ENCODE measurements at places on chromosomes 7 and 10.

DNA sequence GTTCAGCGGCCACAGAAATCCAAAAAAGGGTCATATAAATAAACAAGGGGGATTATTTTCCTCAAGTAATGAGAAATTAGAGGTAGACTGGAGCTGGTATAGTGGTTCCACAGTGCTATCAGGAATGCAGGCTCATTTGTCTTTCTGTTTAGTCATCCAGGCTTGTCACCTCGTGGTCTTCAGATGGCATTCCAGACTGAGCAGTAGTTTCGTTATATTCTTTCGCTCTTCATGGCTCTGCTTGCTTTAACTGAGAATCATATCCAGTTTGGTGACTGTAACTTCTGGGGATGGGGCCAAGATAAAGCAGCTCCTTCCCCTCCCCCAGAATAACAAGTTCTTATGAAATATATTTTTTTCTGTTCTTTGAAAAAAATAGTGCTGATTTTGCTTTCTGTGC lies 9.5 kb downstream of the ANKIB1 start:
- no peak for DNase-seq

DNA sequence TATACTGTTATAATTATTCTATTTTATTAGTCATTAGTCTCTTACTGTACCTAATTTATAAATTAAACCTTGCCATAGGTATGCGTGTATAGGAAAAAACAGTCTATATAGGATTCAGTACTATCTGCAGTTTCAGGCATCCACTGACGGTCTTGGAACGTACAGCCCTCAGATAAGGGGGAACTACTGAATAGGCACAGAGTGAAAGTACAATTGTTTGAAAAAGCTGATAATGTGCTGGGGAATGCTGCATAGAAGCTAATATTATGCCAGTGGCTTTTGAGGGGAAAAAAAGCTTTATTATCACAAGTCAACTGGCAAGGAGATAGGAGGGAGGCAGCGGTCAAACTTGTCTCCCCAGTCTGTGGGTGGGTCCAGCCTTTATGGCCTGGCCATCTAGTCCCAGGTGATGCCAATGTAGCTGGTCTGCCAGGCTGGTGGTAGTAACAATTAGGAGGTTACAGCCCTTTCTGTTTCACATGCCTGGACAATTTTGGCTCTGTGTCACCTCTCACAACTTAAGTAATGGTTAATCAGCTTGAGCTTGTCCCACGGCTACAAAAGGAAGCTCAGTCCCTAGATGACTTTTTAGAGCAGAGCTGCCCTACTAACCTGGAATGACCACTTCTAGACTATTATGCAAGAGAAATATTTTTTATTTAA lies 8.3 kb upstream of the FMC1 start:
- DNase-seq, result no peak

DNA sequence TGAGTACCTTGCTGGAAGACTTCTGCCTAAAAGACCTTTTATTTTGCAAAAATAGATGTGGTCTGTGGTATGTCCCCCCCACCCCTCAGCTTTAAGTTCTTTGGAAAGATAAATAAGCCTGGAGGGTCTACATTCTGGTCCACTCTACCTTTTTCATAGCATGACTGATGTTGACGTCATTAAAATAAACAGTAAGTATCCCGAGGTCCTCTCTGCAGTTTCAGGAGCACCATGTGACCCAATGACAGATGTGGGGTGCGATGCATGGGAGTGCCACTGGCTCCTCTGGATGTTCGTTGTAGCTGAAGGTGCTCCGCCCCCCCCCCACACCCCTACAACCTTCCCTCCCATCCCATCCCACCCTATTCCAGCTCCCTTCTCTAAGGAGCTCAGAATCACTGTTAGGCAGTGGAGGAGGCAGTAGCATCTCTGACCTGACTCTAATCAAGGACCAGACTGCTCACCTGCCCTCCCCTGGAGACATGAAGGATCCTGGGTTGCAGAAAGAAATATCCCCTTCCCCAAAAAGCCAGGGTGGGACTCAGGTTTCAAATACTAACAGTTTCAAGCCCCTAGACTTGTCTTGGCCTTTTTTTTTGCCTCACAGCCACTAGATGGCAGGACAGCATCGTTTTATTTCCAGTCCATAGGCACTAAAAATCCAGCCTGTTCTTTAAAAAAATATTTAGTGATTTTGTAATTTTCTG lies 25.1 kb downstream of the CASP7 start:
- peak; percentile 37 for DNase-seq

DNA sequence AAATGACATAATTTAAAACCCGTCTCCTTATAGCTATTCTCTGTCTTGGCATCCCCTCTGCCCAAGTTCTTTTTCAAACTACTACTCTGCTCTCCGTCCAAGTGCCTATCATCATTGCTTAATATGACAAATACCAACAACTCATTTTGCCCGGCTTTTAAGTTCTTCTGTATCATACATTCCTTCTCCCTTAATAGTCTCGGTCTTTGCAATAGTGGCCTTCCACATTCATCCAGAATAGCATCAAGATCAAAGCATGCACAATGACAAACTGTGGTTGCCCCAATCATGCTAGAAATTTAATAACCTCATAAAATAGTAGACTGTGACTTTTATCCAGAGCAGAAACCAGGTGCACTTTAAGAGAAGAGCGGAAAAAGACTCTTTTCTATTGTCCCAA lies 198.9 kb downstream of the ETV1 start:
- DNase-seq, result no peak

GRCh38 chr10:3408603-3409365 lies 236.2 kb upstream of the PITRM1 start:
- DNase-seq, result no peak

- DNase-seq, result peak; percentile 41
Observed at GRCh38 chr7:100570954-100571828, 2.5 kb downstream of the SAP25 start.

DNA sequence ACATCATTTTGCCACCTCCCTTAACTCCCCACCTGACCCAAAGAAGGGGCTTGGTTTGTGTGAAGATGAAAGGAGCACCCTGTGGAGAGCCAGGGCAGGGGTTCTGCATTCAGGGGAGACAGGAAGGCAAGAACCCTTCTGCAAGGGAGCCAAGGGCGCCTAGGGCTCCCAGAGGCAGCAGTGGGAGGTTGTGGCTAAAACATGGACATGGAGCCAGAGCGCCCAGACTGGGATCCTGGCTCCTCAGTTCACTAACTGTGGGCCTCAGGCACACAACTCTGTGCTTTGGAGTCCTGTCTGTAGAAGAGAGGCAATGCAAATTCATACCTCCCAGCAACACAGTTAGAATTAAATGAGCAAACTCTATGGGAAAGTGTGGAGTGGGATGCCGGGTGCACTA lies 123.1 kb upstream of the MACROH2A2 start:
- DNase-seq, result peak; percentile 12

DNA sequence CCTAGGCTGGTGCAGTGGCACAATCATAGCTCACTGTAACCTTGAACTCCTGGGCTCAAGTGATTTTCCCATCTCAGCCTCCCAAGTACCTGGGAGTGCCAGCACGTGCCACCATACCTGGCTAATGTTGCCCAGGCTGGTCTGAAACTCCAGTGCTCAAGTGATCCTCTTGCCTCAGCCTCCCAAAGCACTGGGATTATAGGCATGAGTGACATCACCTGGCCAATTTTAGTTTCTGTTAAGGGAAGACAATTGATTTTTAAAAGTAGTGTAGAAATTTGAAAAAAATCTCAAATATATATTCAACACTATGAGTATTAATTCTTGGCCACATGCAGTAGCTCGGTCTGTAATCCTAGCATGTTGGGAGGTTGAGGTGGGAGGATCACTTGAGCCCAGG lies 121.9 kb upstream of the RHEB start:
- DNase-seq, result no peak

DNA sequence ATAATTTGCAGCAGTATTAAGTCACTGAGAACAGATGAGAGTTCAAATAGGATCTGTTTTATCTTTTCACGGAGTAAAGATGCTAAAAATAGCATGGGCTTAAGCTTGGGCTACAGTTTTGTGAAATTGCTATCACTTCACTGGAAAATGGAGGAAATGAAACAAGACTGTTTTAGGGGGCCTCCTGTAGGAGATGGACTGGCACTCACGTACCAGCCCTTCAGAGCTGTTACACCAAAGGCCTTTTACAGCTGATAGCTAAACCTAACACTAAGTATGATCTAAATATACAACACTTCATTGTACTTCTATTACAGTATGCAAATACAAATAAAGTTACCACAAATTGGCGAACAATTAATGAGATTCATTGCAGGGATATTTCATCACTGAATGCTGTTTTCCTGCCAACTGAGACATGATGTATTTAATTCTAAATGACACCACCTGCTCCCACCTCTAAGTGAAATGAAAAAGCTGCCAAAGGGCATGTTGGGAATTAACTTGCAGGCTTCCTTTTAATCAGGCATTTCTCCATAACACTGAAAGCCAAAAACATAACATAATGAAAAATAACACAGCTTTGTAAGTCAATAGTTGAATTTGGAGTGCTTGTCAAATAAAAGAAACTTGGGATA lies 304.5 kb upstream of the LRRN3 start:
- peak; percentile 96 for DNase-seq

GRCh38 chr10:88042160-88043100 lies 179.0 kb downstream of the PTEN start:
- no peak for DNase-seq

- no peak for DNase-seq
Observed at GRCh38 chr7:72313906-72314305, 98.2 kb downstream of the CALN1 start.

DNA sequence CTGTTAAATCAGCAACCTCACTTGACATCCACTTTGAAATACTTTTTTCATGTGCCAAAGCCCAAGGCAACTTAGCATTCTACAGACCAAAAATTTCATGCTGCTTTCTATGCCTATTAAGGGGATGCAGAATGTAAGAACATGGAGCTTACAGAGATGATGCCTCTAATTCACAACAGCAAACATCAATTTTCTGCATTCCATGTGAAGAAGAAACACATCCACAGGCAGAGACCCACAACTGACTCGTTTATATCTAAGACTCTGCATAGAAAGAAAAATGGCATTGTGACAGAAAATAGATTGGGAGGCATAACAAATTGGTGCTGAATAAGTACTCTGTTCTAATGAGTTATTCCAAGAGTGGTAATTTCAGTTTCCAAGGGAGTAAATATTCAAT lies 107.6 kb downstream of the SGMS1 start:
- no peak for DNase-seq

- DNase-seq, result no peak
Observed at GRCh38 chr10:92385831-92386230, 94.9 kb downstream of the MARCHF5 start.

GRCh38 chr10:45373576-45374349 lies at the start of gene ALOX5:
TSS of gene ALOX5 (plus strand) at chr10:45374216. CDS start at chr10:45374280, 64 bp downstream.
- DNase-seq, result peak; percentile 64

DNA sequence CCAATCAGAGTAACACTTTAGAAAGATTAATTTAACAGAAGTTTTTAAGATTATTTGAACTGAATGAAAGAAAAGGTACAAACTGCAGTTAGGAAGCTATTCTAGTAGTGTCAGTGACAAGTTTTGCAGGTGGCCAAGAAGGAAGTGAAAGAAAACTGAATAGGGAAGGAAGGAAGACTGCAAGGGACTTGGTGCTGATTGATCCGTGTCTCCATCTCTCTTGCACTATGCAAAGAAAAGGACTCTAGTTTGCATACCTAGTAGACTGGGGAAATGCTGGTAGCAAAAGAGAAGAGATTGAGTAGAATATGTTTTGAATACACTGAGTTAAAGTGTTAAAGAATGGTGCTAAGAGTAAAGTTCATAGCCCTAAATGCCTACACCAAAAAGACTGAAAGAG lies 33.0 kb downstream of the OR6V1 start:
- DNase-seq, result no peak

DNA sequence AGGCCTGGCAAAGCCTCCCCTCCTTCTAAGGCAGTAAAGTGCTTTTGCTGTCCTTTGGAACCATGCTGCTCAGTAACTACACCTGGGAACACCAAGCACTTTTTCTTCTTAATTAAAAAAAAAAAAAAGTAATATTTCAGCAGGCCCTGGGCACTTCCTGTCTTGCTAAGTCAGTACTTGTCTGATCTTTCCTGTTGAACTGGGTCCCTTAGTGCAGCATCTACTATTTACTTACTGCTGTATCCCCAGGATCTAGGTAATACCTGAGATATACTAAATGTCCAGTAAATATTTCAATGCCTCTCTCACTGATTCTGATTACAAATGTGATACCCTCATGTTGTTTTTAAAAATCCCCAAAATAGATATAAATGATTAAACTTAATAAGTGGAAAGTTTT lies 77.4 kb downstream of the PPP1R3C start:
- no peak for DNase-seq

DNA sequence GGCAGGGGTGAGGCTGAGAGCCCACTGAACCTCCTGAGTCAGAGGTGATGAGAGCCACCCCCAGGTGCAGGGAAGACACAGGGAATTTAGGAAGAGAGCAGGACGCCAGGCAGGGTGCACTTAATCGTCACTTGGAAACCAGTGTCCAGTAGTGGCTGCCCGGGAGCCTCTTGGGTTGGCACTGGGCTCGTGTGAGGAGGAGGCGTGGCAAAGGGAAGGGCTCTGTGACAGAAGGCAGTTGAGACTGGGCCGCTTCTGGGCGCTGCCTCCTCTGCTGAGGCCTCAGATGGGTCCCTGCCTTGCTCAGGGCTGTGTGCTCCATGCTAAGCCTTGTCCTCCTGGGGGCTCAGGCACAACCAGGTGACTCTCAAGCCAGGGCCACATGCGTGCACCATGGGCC lies 13.3 kb downstream of the RET start:
- no peak for DNase-seq

DNA sequence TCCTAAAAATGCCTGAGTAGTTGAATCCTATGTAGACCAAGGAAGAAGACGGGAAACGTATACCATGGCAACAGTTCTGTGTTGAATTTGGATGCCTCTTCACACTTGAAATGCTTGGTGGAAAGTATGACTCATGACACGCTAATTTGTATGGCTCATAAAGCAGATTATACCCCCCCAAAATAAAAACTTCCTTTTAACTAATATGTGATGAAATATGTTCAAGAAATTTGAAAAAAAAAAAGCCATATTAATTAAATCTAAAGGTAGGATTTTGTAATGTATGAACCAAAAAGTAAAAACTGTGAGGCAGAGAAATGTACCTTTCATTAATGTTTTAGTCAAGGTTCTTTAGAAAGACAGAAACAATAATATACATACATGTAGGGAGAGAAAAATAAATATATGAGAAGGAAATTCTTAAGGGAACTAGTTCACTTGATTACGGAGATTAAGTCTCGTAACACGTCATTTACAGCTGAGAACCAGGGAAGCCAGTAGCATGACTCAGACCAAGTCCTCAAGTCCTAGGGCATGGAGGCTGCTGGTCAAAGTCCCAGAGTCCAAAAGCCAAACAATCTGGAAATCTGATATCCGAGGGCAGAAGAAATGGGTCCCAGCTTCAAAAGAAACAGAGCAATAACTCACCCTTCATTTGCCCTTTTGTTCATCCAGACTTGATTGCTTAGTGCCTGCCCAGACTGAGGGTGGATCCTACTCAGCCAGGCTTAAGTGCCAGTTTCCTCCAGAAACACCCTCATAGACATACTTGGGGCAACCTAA lies 485.1 kb downstream of the SEMA3D start:
- peak; percentile 77 for DNase-seq

All from NCI-H69 (cell line).